ENCODE measurements at places on chromosomes 5 and 9.

GRCh38 chr5:77143998-77144836, 57.1 kb upstream of the ZBED3 start:
- peak; percentile 55 for DNase-seq

DNA sequence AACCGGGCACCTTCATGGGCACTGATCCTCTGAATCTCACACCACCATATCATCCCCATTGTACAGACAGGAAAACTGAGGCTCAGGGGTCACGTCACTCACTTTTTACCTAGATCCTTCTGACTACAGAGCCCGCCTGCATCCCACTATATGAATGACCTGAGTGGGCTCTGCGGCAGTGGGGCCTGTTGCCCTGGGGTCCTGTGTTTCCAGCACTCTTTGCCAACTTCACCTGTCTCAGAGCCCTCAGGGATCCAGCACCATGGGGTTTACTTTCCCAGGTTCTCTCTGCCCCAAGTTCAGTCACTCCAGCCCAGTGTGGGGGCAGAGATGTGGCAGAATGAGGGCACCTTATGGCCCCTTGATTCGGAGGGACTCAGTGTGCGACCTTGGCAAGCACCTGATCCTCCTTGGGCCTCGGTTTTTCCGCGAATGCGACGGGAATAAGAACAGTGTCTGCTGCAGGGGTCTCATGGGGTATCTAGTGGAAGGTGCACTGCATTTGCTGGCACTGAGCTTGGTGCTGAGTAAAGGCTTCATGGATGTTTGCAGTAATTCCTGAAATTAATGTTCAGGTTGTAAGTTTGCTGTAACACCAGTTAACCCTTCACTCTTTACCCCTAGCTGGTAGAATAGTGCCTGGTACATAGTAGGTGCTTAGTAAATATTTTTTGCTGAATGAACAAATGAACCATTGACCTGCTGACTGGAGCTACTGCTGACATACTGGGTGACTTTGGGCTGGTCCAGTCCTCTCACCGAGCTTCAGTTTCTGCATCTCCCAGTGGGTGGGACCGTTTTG, 47.1 kb upstream of the BOD1 start:
- DNase-seq: no peak

GRCh38 chr9:89576404-89576839, 28.4 kb upstream of the GADD45G start:
- peak; percentile 53 for DNase-seq

GRCh38 chr9:71741926-71742648, 26.2 kb downstream of the CEMIP2 start:
- DNase-seq: no peak

DNA sequence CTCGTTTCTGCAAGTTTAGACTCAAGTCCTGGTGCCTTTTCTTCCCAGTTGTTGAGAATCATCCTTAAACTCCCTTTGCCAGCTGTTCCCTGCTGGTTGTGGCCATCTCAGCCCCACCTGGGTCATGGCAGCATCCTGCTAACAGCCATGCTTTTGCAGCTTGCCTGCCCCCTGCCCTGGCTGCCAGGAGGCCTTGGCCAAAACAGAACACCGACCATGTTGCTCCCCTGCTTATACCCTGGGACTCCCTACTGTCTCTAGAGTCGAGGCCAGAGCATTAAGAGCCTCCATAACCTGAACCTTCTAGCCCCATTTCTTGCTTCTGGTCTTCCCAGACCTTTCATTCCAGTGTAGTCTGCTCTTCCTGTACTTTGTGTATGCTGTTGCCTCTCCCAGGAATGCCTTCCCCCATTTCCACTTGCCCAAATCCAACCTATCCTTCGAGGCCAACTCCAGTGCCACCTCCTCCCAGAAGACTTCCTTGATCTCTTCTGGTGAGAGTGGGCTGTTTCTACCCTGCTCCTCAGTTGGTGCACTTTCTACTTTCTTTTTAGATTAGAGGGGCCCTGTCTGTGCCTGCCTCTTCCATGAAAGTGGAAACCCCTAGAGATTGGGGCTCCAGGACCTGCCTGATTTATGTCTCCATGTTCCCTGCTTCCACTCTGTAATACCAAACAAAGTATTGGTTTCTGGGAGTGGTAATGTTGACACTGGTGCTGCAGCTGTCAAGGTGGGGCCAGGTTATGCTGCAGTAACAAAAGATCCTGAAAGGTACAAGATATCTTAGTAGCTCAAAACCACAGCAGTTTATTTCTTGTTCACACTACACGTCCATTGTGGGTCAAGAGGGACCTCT, 88.2 kb downstream of the AMBP start:
- no peak for DNase-seq

DNA sequence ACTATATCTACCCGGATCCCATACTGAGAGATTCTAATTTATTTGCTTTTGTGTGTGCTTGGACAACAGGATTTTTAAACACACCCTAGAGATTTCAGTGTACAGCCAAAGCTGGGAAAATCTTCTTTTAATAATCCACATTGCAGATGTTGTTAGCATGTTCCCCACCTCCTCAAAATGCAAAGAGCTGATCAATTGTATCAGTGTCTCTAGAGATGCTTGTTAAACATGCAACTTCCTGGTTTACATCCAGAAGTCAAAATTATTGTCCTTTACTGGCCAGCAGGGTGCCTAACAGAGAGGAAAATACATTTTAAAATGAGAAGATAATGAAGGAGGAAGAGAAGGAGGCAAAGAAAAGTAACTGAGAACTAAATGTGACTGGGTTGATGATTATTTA, 793.3 kb downstream of the SEMA5A start:
- DNase-seq: no peak

DNA sequence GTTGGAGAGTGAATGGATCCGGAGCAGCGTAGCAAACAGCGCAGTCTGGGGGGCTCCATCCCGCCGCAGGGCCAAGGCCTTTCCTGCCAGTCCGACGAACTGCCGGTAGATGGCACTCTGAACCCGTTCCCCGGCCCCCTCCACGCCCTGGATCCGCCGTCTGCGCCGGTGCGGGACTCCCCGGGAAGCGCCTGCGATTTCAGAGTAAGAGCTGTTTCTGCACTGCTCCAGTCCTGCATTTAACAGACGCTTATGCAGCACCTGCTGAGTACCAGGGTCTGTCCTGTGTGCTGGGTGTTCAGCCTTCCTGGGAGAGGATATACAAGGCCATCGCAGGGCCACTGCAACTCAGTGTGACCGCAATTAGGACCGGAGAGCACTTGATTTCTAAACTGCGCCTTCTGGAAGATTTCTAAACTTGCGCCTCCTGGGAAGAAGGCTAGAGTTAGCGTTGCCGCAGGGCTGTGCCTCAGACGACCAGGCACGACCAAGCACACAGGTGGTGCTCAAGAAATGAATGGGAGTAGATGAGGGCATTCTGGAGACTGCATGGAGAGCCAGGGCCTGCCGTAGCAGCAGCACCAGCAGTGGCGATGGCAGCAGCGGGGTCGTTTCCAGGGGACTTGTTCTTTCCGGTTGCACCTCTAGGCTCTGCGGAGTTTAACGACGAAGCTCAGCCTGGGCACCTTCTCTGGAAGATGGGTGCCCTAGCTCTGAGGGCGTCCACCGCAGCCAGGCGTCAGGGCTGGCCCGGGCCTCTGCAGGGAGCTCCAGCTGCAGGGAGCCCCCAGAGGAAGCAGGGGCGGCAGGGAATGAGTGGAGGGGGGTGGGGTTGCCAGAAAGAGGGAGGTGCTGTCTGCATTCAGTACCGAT, 14.3 kb upstream of the TIFAB start:
- DNase-seq: peak; percentile 62

GRCh38 chr5:138789771-138790242, 36.6 kb downstream of the CTNNA1 start:
- DNase-seq: peak; percentile 34

GRCh38 chr5:150158170-150158949, 2.7 kb upstream of the PDGFRB start:
- no peak for DNase-seq

Data from B cell (primary cell).